ENCODE measurements at places on chromosomes 12 and 14. TPM values are rescaled to one million over a fixed set of nuclear protein-coding genes. Genes with fewer than 3 reads are reported as not detected.

GRCh38 chr14:99345472-99345871 lies 73.5 kb upstream of the BCL11B start:
- no peak overlapping the region for H3K27ac ChIP-seq
- peaks cover 21% of the 10 kb centered on the region for H3K4me1 ChIP-seq
- no peaks in the 10 kb centered on the region for H3K27me3 ChIP-seq

- no peaks in the 10 kb centered on the region for H3K36me3 ChIP-seq
- DNase-seq, result no peak
- no peaks in the 10 kb centered on the region for H3K27me3 ChIP-seq
- H3K4me3 ChIP-seq, result no peak overlapping the region
- H3K27ac ChIP-seq, result no peak overlapping the region
These were observed 79.9 kb upstream of the TMTC1 start for GRCh38 chr12:29863665-29864064.

Gene CD163
- 19.4 TPM for total RNA-seq

Gene LRP1
- total RNA-seq, result 61.2 TPM

Gene POTEG
- not detected for total RNA-seq

DNA sequence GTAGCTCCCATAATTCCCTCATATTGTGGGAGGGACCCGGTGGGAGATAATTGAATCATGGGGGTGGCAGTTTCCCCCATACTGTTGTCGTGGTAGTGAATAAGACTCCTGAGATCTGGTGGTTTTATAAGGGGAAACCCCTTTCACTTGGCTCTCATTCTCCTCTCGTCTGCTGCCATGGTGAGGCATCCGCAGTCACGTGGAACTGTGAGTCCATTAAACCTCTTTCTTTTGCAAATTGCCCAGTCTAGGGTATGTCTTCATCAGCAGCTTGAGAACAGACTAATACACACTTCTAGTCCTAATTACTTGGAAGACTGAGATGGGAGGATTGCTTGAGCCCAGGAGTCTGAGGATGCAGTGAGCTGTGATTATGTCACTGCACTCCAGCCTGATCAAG lies 64.4 kb downstream of the TMX1 start:
- no peaks in the 10 kb centered on the region for H3K4me1 ChIP-seq
- no peaks in the 10 kb centered on the region for H3K36me3 ChIP-seq
- no peak overlapping the region for H3K4me3 ChIP-seq
- no peak overlapping the region for H3K27ac ChIP-seq
- H3K27me3 ChIP-seq, result no peaks in the 10 kb centered on the region
- DNase-seq, result no peak

GRCh38 chr12:52080403-52081251 lies 1.1 kb downstream of the SMIM41 start:
- peaks cover 7% of the 10 kb centered on the region for H3K36me3 ChIP-seq
- no peaks in the 10 kb centered on the region for H3K27me3 ChIP-seq
- DNase-seq, result no peak
- no peak overlapping the region for H3K27ac ChIP-seq
- no peaks in the 10 kb centered on the region for H3K4me1 ChIP-seq

Gene AKAP6
- 2.0 TPM for total RNA-seq

DNA sequence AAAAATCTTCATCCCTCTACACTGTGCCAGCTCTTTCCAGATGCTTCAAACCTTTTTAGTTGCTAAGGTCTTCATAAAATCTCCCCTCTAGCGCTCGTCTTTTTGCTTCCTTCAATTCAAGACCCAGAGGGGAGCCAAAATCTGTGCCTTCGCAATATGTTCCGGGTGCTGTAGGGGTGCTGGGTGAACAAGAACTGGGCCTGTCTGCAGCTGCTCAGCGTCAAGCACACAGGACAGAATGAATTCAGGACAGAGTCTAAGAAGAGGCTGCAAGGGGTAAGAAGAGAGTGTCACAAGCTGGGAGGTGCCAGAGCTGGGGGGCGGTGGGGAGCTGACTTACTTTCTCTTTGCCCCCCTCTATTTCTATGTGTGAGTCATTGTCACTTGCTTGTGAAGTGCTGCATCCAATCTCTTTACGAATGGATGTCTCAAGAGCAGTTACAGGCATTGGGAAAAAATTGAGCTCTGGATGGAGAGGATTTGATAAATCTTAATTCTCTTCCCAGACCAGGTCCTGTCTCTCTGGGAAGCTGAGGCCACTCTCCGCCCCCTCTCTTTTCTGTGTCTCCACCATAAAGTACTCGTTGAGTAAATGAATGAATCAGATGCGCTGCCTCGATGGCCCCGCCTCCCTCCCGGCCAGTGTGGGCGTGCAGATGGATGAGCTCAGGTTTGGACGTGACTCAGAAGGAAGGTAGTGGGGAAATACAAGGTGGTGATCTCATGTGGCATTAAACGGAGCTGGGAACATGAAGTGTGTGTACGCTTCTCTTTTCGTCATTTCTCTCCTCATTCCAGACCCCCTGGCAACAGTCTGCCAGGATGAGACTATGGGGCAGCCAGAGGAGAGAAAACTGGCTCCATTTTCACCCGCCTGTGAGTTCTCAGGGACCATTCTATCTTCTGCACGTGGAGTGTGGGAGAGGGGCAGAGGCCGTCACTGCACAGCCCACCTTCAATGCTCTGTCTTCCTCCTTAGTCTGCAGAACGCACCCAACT lies 91.3 kb downstream of the TSPAN9 start:
- no peak overlapping the region for H3K27ac ChIP-seq
- H3K27me3 ChIP-seq, result no peaks in the 10 kb centered on the region
- H3K4me1 ChIP-seq, result no peaks in the 10 kb centered on the region
- peak; percentile 39 for DNase-seq
- no peaks in the 10 kb centered on the region for H3K36me3 ChIP-seq

- peaks cover 26% of the 10 kb centered on the region for H3K4me1 ChIP-seq
- no peak overlapping the region for H3K4me3 ChIP-seq
- no peaks in the 10 kb centered on the region for H3K27me3 ChIP-seq
- no peaks in the 10 kb centered on the region for H3K36me3 ChIP-seq
These were observed 4.3 kb downstream of the NIN start for GRCh38 chr14:50826681-50827080.

GRCh38 chr12:47910486-47910885 lies 5.7 kb upstream of the VDR start:
- no peaks in the 10 kb centered on the region for H3K36me3 ChIP-seq
- H3K27ac ChIP-seq, result no peak overlapping the region
- no peaks in the 10 kb centered on the region for H3K27me3 ChIP-seq
- H3K4me1 ChIP-seq, result peaks cover 8% of the 10 kb centered on the region
- no peak overlapping the region for H3K4me3 ChIP-seq

GRCh38 chr12:10400829-10401228 lies 8.7 kb downstream of the KLRC4 start:
- DNase-seq, result no peak
- no peak overlapping the region for H3K4me3 ChIP-seq
- no peak overlapping the region for H3K27ac ChIP-seq
- H3K36me3 ChIP-seq, result no peaks in the 10 kb centered on the region
- no peaks in the 10 kb centered on the region for H3K27me3 ChIP-seq

Gene ASIC1
- total RNA-seq, result 0.52 TPM

DNA sequence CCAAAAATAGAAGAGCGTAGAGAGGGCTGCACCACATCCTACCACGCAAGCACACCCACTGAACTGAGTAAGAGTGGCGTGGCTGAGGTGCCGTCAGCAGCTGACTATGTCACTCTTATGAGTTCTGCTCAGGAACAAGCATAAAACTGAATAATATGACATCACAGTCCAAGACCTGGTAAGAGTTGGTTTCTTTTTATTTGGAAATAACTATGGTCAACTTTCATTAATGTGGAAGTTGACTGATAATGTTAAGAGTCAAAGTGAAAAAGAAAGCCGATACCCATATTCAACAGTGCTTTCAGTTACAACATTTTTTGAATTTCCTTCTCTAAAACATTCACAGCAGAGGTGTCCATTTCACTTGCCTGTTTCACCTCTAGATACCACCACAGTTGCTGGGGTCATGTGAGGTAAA lies 44.6 kb downstream of the GNS start:
- H3K4me1 ChIP-seq, result no peaks in the 10 kb centered on the region
- H3K4me3 ChIP-seq, result no peak overlapping the region
- H3K27ac ChIP-seq, result no peak overlapping the region
- DNase-seq, result no peak
- H3K36me3 ChIP-seq, result no peaks in the 10 kb centered on the region
- no peaks in the 10 kb centered on the region for H3K27me3 ChIP-seq

Gene PPP4R4
- total RNA-seq, result 2.6 TPM

Gene RITA1
- 6.9 TPM for total RNA-seq

Gene RFX4
- not detected for total RNA-seq

Gene COQ5
- 24.1 TPM for total RNA-seq

Gene ESPL1
- not detected for total RNA-seq

Gene M6PR
- total RNA-seq, result 57.3 TPM

Gene IPO8
- total RNA-seq, result 45.4 TPM

Gene PRMT5
- 36.1 TPM for total RNA-seq

- DNase-seq, result no peak
- H3K4me1 ChIP-seq, result peaks cover 25% of the 10 kb centered on the region
- H3K27ac ChIP-seq, result peak overlapping the region; percentile 24
- no peaks in the 10 kb centered on the region for H3K36me3 ChIP-seq
- H3K27me3 ChIP-seq, result no peaks in the 10 kb centered on the region
These were observed 53.0 kb downstream of the ATF7IP start for GRCh38 chr12:14418451-14418890.

DNA sequence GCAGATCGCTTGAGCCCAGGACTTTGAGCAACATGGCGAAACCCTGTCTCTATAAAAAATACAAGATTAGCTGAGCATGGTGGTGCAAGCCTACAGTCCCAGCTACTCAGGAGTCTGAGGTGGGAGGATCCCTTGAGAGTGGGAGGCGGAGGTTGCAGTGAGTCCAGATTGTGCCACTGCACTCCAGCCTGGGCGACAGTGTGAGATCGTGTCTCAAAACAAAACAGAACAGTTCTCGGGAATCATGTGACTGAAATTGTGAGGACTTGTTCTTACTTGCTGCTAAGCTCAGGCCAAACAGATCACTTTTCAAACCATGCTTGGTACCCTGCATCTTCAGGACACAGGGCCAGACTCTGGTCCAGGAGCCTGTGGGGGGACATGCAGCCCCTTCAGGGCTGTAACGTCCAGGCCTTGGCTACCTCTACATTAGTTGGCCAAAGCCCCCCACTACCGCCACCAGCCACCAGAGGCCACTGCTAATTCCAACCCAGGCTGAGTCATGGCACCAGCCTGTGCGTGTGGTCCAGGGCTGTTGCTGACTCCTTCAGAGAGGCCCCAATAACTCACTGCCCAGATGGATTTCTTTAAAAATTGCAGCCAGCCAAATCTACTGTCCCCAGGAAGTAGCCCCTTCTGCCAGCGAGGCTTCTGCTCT lies 33.4 kb upstream of the SYNDIG1L start:
- H3K4me1 ChIP-seq, result no peaks in the 10 kb centered on the region
- no peaks in the 10 kb centered on the region for H3K27me3 ChIP-seq
- H3K4me3 ChIP-seq, result no peak overlapping the region
- no peaks in the 10 kb centered on the region for H3K36me3 ChIP-seq

Gene LRP1-AS
- not detected for total RNA-seq

- DNase-seq, result no peak
- no peaks in the 10 kb centered on the region for H3K36me3 ChIP-seq
- H3K27me3 ChIP-seq, result no peaks in the 10 kb centered on the region
- H3K4me3 ChIP-seq, result no peak overlapping the region
These were observed 4.0 kb upstream of the KCNH3 start for GRCh38 chr12:49534731-49535278.

DNA sequence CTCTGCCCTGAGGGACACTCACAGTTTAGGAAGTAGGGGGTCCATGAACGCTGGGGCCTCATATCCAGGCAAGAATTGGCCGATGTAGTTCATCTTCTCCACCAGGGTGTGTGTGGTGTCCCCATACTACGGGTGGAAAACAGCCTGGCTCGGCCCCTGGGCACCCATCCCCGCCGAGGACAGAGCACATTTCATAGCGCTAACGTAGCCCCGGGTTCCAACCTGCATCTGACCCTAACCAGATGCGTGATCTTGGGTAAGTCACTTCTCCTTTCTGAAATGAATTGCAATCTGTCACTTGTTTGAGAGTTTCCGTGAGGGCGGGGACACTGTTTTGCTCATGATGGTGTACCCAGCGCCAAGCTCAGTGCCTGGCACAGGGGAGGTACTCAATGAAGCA lies 9.0 kb downstream of the HPD start:
- H3K4me3 ChIP-seq, result no peak overlapping the region
- H3K27ac ChIP-seq, result no peak overlapping the region
- DNase-seq, result no peak
- no peaks in the 10 kb centered on the region for H3K27me3 ChIP-seq
- H3K36me3 ChIP-seq, result no peaks in the 10 kb centered on the region

Gene ARHGAP9
- total RNA-seq, result 18.9 TPM

Gene CISTR
- not detected for total RNA-seq

Gene BCL2L2
- total RNA-seq, result 73.2 TPM

DNA sequence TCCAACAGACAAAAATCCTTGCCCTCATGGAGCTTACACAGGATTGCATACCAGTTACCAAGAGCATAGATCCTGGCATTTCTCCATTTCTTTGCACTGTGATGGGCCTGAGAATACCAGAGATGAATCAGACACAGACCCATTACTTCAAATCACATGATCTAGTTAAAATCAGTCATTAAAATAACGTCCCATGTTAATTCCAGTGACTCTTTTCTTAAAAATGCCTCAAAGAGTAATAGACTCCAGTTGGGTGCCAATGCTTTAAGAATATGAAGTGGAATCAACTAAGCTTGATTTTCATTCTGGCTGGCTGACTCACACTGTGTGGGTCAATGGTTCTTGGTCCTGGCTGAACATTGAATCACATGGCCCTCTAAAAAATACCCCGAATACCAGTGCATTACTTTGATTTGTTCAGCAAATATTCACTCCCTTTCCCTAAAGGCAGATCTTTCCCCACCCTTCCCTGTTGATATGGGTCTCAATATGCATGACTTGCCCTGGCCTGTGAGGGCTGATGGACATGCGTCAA lies 11.0 kb downstream of the ASB2 start:
- no peaks in the 10 kb centered on the region for H3K36me3 ChIP-seq
- H3K27ac ChIP-seq, result no peak overlapping the region
- no peaks in the 10 kb centered on the region for H3K27me3 ChIP-seq

Gene DHRS2
- total RNA-seq, result 3.3 TPM

DNA sequence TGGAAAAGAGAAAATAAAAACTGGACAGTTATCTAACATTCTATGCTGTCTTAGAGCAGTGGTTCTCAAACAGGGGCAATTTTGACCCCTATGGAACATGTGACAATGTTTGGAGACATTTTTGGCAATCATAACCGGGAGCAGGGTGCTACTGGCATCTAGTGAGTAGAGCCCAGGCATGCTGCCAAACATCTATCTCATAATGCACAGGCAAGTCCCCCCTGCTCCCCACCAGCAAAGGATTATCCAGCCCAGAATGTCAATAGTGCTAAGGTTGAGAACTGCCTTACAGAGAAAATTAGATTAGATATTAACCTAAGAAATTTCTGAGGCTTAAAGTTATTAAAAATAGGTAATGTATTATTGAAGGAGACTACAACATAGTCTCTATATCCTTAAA lies 22.9 kb upstream of the CATSPERB start:
- DNase-seq, result peak; percentile 49
- H3K27ac ChIP-seq, result peak overlapping the region; percentile 59
- H3K4me3 ChIP-seq, result no peak overlapping the region
- H3K36me3 ChIP-seq, result no peaks in the 10 kb centered on the region

Data from body of pancreas (tissue), 4 donors.